ENCODE measurements at places on chromosomes 1 and 21. TPM values are rescaled to one million over a fixed set of nuclear protein-coding genes. Genes with fewer than 3 reads are reported as not detected.

GRCh38 chr1:92365378-92366039, 66.7 kb downstream of the RPAP2 start:
- no peak for ATAC-seq

DNA sequence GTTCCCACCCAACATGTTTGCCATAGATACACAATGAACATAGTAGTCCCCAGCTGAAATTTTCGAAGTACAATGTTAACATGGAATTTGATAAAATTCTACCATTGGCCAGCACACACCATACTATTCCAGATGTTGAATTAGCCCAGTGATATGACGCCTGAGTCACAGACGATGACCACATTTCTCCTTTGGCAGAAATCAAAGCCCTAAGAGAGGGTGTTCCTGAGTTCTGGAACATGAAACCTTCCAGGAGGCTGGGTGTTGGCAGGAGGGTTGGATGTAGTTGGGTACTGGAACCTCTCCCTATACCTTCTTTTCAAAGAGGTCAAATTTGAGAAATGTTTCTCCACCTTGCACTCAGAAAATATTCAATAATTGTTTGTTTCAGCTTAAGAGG, 37.8 kb downstream of the LPAR3 start:
- no peak for ATAC-seq

- ATAC-seq, result no peak
Observed at GRCh38 chr21:36477559-36477958, 2.4 kb downstream of the CLDN14 start.

GRCh38 chr1:51752073-51752948, 126.2 kb downstream of the NRDC start:
- ATAC-seq, result no peak

Gene WNT2B
- total RNA-seq, result 4.4 TPM

DNA sequence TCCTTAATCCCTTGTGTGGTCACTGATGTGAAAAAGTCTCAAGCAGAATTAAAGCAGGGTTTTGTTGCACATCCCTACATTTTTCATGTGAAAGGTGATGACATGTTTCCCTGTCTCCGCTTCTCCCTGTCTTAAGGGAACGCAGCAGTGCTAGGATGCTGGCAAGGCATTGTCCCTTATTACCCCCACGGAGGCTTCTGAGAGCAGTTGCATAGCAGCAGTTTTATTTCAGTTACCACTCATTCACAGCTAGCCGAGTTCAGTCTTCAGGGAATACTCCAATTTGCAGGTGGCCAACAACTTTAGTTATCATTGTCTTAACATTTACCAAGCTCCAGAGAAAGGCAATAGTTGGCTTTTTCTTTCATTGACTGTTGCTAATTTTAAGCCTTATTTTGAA, 89.1 kb downstream of the CLEC20A start:
- ATAC-seq, result no peak

Gene SLAMF9
- total RNA-seq, result 0.28 TPM

DNA sequence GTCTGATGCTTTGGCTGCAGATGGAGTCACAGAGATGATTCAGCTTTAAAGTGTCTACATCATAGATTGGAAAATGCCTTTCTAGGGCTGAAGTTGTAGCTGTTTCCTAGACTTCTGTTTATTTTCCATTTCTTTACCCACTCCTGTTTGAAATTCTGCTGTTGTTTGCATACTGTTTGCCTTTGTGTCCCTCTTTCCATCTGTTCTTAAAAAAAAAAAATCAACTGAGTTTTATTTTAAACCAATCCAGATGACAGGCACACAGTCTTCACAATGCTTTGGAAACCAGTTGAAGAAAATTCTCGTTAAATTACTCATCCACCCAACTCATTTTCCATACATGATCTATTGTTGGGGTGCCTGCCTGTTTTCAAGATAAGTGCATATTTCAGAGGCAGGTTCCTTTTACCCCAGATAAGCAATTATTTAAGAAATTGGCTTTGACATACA, 245.9 kb downstream of the DISC1 start:
- no peak for ATAC-seq

- ATAC-seq, result peak; percentile 60
Observed at GRCh38 chr1:53992085-53992874, 25.7 kb downstream of the LDLRAD1 start.

DNA sequence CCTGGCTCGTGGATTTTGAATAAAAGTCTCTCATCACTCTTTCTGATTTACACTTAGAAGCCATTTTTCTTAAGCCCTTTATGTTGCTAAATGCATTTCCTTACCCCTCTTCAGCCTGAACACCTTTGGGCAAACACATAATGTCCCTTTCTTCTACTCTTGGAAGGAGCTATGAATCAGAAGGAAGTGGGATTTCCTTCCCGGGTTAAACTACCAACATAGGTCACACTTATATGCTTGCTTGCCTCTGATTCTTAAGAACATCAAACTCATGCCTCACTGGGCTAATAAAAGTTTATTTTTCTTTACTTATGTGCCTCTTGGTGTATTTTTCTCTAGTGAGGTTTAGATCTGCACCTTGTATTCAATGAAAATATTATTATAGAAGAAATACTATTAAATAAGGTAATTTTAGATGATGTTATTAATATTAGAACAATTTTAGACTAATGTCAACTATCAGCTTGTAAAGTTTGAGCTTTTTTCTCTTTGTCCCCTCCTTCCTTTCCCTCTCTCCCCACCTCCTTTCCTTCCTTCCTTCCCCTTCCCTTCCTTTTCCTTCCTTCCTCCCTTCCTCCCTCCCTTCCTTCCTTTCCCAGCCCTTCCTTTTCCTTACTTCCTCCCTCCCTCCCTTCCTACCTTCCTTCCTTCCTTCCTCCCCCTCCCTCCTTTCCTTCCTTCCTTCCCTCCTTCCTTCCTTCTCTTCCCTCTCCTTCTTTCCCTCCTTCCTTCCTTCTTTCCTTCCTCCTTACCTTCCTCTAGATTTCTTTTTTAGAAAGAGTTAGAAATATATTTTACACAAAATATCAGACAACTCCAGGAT, 66.5 kb upstream of the KCNJ6 start:
- no peak for ATAC-seq

Gene LIN28A
- total RNA-seq, result not detected

GRCh38 chr1:205512059-205513045, 7.9 kb downstream of the CDK18 start:
- no peak for ATAC-seq

DNA sequence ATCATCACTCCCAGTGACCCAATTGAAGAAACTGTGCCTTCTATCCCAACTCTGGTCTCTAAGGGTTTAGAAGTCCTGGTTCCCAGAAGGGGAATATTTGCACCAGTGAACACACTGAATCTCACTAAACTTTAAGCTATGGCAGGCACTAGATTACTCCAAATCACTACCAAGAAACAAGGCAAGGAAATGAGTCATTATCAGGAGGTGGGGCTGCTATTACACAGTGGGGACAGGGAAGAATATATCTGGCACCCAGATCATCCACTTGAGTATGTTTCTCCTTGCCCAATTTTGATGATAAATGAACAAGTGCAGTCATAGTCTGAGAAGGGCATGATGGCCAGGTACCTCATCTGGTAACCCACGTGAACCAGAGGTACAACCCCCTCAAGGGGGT, 7.0 kb downstream of the MRPL9 start:
- peak; percentile 42 for ATAC-seq

DNA sequence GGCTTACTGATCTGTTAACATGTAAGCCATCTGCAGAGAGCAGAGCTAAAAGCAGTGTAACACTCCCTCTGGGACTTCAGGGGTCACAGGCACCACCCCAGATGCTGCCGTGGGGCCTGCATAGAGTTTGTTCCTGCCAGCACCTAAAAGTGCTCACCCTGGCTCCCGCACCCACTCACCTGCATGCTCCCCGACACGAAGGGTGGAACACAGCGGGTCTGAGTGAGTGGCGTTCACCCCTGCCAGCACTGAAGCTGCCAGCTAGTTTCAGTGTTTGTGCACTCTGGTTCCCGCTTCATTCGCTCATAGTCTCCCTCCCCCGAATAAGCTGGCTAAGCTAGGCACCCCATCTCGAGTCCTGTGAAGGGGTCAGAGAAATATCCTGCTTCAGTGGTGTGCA, 1681.0 kb downstream of the NCAM2 start:
- ATAC-seq, result no peak

Gene ZNF683
- total RNA-seq, result not detected

GRCh38 chr21:36596174-36596573, 102.7 kb upstream of the SIM2 start:
- ATAC-seq, result no peak

GRCh38 chr1:3899754-3900149, 320 bp downstream of the C1orf174 start:
- ATAC-seq, result peak; percentile 0

DNA sequence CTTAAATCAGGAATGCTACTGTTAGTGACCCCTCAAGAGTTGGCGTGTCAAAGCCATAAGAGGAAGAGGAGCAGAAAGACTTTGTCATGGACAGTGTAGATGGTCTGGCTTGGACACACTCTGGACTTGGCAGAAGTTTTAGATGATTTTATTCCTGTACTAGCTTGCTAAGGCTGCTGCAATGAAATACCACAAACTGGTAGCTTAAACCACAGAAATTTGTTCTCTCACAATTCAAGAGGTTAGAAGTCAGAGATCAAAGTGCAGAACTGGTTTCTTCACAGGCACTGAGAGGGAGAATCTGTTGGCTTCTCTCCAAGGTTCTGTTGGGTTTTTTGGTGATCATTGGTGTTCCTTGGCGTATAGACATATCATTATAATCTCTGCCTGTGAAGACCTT, 869.8 kb upstream of the B3GALT2 start:
- no peak for ATAC-seq

- no peak for ATAC-seq
Observed at GRCh38 chr1:41380979-41381691, 19.9 kb downstream of the FOXO6 start.

DNA sequence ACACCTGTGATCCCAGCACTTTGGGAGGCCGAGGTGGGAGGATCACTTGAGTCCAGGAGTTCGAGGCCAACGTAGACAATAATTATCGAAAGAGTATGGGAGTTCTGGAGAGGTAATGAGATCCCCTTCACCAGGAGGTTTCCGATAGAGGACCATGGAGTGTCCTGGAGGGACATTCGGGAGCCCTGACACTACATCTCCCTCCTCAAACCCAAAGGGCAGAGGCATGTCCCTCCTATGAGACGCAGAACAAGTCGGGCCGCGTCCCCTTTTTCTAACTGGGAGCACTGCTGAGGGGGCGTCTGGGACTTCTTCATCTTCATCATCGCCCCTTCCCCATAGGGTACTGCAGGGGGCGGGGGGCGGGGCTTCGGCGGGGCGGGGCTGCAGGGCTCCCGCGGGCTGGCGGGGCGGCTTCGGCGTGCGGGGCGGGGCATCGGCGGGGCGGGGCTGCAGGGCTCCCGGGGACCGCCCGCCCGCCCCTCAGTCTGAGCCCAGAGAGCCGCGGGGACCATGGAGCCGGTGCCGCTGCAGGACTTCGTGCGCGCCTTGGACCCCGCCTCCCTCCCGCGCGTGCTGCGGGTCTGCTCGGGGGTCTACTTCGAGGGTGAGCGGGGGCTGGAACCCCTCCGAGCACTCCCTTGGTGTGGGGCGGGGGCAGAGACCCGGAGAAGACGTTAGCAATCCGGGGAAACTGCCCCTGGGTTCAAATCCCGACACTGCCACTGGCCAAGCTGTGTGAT, at the start of gene THEMIS2:
THEMIS2 (plus strand) TSS at position 486 of the 743 bp plus-strand sequence; CDS start at position 514, 28 bp downstream.
- ATAC-seq, result peak; percentile 59

- no peak for ATAC-seq
Observed at GRCh38 chr1:201614262-201615015, 75.5 kb downstream of the NAV1 start.

DNA sequence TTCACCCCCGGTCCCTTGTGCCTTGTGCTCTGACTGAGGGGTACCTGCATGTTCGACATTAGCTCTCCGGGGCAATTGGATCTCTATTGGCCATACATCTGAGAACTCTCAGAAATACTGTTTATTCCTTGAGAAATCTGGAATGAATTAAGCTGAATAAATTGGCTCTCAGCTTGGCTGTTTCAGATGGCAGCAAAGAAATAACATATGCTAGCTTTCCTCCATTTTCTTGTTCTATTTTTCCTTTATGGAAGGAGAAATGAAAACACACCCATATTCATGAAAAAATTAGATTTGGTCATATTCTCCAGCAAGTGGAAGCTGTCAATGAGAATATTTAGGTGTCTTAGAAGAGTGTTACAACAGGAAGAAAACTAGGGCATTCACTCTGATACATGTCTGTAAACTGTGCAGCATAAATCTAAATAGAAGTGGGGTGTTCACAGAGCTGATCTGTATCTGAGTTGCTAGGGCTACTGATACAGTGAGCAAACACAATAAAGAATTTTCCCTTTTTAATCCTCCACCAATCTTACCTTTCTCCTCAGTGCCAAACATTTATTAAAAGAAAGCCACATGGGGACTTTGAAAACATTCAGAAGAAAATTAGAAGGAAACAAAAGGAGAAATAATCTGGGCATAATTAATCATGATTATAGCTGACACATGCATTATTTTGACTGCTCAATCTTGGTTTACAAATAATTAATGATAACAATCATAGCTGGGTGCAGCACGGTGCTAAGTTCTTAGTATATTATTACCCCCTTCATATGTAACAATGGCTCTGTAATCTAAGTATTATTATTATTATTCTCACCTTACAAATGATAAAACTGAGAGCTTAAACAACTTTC, 671.9 kb upstream of the USP24 start:
- no peak for ATAC-seq

GRCh38 chr1:5752746-5753548, 239.3 kb downstream of the NPHP4 start:
- ATAC-seq, result no peak

Gene PTPN7
- 1.2 TPM for total RNA-seq

Gene AXDND1
- total RNA-seq, result not detected

GRCh38 chr1:9145021-9145668, 16.2 kb upstream of the GPR157 start:
- ATAC-seq, result peak; percentile 77

- ATAC-seq, result no peak
Observed at GRCh38 chr1:116279715-116280114, 93.3 kb upstream of the ATP1A1 start.

DNA sequence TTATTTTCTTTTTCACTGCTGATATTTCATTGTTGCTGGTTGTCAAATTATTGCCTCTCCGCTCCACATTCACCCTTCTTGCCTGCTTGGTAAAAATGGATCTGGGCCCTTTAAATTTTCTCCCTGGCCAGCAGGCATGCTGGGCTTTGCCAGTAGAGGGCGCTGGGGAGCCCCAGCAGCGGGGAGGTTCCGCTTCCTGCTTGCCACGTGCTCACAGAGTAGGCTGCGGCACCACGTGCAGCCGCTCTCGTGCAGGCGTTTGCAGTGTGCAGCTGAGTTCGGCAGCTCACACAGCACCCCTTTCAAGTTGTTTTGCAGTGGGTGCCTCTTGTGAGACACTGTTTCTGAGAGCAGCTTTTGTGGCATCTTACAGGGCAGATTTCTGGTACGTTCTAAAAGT, at the start of gene ACTL8:
ACTL8 (plus strand) TSS at position 214 of the 400 bp plus-strand sequence. CDS start 67,676 bp downstream, outside the sequence.
- ATAC-seq, result no peak

Gene LRRC42
- total RNA-seq, result 20.0 TPM

Gene DIRAS3
- 2.2 TPM for total RNA-seq
